C1 segment of cervical spinal cord (tissue), 14 donors: ENCODE measurements at places on chromosomes 3 and 15.

DNA sequence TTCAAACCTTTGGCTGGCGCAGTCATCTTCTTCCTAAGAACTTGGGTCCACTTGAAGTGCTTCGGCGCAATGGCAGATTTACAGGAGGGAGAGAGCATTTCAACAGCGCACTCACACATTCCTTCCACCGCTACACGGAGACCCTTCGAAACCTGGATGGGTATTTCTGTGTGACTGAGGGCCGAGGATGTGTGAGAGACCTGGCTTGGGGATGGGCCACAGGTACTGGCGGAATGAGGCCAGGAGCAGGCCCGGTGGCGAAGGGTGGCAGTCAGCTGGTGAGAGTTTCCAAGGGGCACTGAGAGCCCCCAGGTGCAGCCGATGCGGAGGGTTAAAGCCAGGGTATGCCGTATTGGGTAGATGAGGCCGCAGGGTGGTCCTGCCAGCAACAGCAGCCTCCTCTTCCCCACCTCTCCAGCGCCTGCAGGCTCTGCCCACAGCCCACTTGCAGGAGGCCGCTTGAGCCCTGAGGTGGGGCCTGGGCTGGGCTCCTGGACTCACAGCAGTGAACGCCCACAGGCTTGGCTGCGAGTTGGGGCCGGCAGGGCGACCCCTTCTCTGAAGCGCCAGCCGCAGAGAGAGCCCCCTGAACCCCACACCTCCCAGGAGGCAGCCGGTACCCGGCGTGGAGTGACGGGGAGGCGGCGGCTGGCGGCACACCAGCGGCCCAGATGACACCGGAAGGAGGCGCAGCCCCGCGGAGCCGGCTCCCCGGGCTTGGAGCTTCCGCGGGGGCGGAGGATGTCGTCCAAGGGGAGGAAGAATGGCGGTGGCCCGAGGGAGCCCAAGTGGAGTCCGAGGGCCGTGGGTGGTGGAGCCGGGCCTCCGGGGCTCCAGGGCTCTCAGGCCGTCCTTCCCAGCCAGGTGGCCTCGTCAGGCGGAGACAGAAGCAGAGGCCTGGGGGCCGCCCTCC, 166.5 kb downstream of the NSMCE3 start:
- no peak for DNase-seq

DNA sequence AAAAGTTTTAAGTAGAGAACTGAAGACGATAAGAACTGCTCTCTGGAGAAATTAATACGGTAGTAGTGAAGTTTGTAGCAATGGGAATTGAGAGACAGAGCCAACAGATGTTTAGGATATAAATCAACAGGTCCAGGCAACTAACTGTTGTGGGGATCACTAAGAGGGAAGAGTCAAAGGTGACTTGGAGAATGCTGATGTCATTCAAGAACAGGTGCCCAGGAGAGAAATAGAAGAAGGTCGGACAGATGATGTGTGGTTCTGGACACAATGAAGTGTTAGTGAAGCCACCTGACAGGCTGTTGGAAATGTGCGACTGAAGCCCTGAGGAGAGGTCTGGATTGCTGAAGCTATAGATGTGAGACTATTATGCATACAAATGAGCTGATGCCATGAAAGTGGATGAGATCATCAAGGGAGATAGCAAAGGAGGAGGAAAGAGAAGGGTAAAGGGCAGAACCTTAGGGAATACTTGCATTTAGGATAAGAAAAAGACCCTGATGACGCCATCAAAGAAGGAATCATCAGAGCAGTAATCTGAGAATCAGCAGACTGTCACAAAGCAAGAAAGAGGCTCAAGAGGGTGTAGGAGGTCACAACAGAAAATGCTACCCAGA, 183.7 kb downstream of the FRMD5 start:
- no peak for DNase-seq

DNA sequence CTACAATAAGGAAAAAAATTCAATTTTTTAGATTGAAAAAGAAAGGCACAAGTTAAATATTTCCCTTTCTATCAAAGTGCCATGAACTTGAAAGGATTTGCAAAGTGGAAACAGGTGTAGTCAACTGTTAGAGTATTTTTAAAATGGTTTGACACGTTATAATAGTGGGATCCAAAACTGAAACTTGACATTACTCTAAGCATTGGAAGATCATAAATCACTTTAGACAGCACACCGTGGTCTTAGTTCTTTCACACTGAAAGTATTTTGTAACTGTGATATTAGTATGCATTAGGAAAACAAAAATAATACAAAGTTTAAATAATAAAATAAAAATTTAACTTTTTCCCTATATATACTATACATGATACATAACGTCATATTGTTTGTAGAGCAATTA, 933.1 kb downstream of the EPHA3 start:
- no peak for DNase-seq

GRCh38 chr3:186075931-186076567, 32.8 kb downstream of the ETV5 start:
- no peak for DNase-seq

GRCh38 chr3:139308560-139308959, 35.3 kb upstream of the MRPS22 start:
- DNase-seq: no peak

DNA sequence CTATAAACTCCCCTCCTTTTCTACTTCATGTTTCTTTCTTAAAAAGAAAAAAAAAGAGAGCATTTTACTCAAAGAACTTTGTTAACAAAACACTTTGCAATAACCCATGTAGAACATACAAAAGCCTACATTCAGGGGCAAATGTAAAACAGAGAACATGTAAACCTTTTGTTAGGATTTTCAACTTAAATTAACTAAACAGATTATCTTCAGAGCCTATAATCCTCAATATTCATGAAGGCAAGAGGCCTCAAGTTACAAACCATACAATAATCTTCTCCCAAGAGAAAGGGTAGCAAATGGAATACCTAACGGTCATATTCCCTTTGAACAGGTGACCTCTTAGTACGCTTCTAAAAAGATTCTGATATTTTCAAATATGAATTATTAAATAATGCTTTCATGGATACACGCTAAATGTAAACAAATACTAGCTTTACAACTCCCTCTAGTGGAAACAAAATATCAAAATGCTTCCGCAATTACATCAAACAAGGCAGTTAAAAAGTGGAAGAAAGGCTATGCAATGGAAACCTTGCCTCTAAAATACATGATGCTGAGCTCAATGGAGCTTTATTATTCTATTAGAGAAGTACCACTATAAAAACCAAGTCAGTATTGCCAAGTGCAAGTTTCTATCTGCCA, 9.9 kb downstream of the CEP152 start:
- no peak for DNase-seq

GRCh38 chr15:35305031-35305550, 220.0 kb upstream of the NANOGP8 start:
- no peak for DNase-seq

DNA sequence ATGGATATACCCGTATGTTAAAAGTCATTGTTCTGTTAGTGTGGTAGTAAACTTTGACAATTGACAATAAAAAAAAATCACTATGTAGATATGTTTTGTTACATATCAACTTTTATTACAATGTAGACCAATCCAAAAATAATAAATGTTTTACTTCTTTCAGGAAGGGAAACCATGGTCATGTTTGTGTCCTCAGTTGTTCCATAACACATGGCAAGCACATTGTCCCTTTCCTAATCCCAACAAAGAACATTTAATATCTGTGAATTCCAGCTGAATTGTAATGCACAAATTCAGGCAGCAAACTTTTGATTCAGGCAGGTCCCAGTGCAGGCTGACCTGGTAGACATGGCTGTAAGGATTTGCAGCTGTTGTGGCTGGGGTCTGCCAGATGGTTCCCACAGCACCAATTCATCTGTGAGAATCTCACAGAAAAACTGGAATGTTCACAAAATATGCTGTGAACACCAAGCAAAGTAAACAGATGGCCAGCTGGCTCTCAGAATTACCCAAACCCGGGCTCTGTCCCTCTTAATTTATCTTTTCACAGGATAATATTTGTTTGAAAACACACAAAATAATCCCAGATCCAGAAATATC, 1.9 kb upstream of the SPG21 start:
- no peak for DNase-seq

GRCh38 chr15:99403597-99403996, 152.3 kb downstream of the LRRC28 start:
- DNase-seq: no peak

DNA sequence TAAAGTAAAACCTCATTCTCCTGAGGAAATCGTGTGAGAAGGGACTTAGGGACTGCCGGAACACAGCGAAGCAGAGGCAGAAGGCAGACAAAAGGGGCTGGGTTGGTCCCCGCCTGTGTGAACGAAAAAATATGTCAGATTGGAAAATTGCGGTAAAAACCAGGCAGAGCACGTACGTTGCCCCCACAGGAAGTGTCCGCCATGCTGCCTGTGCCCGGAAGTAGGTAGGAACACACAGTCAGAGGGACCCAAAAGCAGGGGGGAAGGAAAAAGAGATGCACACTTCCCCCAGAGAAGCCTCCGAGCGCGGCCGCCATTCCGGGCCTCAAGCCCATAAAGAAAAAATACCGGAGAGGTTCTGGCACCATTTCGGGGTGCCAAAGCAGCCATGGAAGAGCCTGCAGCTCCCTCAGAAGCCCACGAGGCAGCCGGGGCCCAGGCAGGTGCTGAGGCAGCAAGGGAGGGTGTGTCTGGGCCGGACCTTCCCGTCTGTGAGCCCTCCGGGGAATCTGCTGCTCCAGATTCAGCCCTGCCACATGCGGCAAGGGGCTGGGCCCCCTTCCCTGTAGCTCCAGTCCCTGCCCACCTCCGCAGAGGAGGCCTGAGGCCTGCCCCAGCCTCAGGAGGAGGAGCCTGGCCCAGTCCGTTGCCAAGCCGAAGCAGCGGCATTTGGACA, at the start of gene MKRN3:
MKRN3 (plus strand) TSS at position 280 of the 676 bp plus-strand sequence; CDS start at position 389, 109 bp downstream.
- DNase-seq: peak; percentile 3

- DNase-seq: no peak
Measured at GRCh38 chr3:70078778-70079177, 79.2 kb downstream of the SAMMSON start.

DNA sequence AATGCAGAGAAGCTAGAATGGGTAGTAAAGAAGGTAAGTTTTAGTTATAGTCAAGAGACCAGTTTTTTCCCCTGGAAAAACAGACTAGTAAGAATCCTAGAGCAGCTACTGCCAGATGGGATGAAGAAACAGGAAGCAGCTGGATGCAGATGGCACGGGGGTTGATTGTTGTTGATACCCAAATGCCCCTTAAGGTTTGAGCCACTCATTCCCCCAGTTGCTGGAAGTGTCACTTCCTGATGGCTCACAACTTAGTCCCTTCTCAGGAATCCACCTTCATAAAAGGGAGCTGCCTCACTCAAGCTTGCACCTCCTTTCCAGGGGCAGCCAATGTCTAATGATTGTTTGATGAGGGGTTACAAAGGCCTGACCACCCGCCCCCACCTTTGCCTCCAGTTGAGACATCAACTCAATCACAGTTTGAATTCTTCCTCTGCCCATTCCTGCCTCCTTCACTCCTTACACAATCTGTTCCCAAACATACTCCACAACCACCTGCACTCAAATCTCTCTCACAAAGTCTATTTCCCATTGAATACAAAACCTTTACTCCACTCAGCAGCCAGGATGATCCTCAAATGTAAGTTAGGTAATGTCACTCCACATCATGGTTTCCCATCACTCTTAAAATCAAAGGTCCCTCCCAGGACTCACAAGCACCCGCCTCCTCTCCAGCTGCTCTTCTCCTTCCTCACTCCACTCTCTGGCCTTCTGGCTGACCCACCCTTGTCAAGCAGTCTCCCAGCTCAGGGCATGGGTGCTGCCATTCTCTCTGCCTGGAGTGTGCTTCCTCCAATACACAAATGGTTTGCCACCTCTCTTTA, 450.1 kb upstream of the THBS1 start:
- no peak for DNase-seq

GRCh38 chr15:66298803-66299251, 5.5 kb downstream of the DIS3L start:
- no peak for DNase-seq

- no peak for DNase-seq
Measured at GRCh38 chr15:71316911-71317310, 201.6 kb downstream of the THSD4 start.

DNA sequence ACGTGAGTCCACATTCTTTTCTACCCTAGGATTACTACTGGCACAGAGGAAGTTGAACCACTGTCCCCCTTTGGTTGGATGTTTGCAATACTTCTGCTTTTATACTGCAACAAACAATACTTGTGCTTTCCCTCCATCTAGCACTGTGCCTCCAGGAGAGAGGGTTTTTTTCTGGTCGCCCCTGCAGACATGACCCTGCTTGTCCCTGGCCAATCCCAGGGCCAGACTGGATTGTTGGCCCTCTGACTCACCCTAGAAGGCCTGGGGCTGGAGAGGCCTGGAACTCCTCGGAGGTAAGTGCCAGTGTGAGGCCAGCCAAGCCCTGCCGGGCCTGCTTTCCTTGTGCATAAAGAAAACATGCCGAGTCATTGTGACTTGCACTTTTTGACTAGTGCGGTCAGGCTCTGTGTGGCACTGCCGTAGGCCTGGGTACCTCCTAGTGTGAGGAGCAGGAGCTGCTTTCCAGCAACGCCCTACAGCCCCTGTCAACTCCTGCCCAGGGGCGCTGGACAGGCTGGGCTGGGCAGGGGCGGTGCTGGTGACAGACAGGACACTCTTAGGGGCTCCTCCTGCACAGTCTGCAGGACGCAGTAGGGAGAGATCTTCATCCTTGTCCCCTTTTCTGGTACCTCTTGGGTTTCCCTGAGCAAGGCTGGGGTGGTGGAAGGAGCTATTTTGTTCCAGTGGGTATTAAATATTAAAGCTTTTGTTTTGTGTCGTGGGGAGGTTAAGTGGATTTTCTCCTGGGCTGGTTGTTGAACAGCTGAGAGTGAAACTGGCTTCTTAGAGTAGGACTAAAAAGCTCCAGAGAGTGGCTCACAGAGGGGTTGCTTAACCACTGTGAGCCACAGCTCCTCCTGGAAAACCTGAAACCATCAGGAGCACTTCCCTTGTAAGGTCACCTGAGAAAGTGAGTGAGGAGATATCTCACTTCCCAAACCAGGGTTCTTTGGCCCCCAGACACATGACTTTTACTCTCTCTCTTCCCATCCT, 14.4 kb upstream of the TKT start:
- DNase-seq: peak; percentile 75

DNA sequence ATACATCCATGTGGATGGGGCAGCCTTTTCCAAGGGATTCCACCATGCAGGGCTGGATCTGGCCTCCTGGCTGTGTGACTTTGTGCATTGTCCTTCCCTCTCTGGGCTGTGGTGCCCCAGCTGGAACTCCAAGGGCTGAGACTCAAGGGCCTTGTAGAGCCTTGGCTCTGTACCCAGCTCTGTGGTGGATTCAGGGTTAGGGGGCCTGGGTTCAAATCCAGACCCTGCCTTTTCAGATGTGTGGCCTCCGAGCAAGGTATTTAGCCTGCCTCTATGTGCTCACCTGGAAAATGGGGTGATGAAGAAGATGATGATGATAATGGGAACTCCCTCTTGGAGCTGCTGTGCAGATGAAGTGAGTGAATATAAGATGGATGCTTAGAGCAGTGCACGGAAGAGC, 161.9 kb downstream of the WNT7A start:
- no peak for DNase-seq

- DNase-seq: no peak
Measured at GRCh38 chr15:90142216-90143165, 40.2 kb upstream of the IDH2 start.
